ENCODE measurements at places on chromosomes 6 and 20.
A peak's percentile ranks its signal among the peaks of the same experiment; 100 is the strongest.

GRCh38 chr6:11317885-11318771 lies 85.7 kb upstream of the NEDD9 start:
- peak; percentile 90 for DNase-seq

GRCh38 chr20:48284315-48284714 lies 499.0 kb upstream of the SULF2 start:
- no peak for DNase-seq

DNA sequence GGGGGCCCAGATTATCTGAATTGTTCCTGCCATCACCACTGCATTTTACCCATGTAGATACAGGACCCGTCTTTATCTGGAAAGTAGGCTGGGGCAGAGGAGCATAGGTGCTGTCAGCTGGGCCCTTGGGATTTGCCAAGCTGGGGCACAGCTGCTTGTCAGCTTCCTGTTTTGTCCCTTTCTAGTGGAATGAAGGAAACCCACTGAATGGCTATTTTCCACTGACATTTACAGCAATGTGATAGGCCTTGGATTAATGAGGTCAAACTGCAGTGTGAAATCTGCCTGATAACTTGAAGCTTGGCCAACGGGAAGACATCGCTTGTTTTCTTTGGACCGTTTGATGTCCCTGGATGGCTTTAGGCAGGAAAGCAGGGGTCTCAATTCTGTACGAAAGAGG lies 6.7 kb downstream of the PPP1R16B start:
- no peak for DNase-seq

- peak; percentile 42 for DNase-seq
Observed at GRCh38 chr6:39945626-39946025, 11.4 kb upstream of the MOCS1 start.

DNA sequence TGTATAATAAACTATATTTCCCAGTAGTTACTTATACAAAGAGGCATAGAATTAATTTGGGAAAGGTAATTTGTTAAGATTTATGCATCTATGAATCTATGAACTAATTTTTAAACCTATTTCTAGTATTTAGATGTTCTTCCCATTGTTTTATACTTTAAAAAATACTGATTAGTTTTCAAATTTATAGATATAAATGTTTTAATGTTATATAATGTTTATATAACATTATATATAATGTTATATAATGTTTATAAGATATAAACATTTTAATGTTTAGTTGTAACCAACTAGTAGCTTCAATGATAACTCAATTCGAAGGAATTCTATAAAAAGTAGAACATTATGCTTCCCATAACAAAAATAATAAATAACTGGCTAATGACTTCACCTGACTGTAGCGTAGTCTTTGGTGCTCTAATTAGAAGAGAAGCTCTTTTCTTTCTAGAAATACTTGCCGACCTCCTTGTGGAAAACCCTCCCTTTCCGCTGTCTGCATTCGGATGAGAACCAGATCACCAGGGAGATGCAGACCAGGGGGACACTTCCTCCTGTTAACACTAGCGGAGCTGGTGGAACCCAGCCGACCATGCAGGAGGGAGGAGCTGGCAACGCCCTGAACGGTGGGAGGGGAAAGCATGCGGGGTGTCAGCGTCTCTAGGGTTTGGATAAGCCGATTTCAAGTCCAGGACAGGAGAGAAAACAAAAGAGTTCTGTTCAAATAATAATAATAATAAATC lies 158.4 kb downstream of the OR2B2 start:
- peak; percentile 81 for DNase-seq

DNA sequence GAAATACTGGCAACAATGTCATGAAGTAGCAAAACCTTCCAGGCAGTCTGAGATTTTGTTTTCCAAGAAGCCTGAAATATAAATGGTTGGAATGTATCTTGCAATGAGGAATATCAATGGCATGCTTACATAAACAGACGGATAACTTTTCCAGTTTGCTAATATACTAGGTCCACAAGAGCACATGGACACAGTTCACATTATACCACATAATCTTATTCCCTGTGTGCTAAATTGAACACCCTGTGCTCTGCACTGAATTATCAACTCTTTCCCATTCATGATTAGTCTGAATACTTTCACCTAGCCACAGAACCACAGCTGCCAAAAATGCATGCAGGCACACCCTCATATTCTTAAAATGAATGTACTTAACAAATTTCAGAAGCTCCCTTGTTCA lies 274.3 kb downstream of the COL12A1 start:
- DNase-seq: no peak

GRCh38 chr6:169895926-169896761 lies 144.7 kb downstream of the ERMARD start:
- DNase-seq: no peak

DNA sequence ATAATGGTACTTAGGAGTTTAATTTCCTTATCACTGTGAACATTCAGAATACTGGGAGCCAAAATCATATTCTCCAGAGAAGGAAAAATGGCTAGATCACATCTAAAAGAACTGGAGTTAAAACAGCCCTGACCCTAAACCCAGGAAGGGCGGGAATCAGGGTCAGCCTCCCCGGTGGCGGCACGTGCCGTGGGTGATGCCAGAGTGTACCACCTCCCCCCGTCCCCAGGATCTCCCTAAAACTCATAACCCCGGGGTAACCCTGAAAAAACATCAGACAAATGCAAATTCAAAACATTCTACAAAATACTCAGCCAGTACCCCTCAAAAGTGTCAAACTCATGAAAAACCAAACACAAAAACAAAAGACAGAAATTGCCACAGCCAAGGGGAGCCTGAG lies 148.3 kb downstream of the DLL1 start:
- DNase-seq: no peak

DNA sequence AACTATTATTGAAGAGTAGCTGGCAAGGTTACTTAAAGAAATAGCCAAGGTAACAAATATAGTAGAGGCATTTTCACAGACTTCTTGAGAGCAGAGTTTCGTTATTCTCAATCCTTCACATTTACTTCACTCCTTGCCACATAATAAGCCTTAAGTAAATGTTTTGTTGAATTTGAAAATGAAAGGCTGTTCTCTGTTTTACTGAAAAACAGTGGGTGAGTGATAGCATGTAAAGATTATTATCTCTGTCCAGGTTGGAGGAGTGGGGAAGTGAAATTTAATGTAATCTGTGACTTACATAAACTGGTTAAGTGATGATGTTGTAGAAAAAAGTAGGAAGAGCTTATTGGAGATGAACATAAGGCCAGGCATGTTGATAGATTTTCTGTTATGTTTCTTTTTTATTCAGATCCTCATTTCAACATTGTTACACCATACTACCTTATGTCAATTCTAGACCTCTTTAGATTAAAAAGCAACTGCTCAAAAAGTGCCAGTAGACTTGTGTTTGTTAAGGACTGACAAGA lies 55.0 kb downstream of the QKI start:
- no peak for DNase-seq

DNA sequence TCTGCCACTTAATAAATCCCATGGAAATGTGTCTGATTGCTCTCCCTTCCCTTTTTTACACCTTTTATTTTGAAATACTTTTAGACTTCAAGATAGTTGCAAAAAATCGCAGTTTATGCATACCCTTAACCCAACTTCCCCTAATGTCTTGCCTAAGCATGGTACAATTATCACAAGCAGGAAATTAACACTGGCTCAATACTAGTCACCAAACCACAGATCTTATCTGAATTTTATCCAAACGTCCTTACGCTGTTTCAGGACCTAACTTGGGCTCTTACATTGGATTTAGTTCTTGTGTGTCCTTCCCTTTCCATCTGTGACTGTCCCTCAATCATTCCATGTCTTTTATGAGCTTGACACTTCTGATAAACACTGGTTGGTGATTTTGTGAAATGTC lies 146.3 kb downstream of the ZNF217 start:
- no peak for DNase-seq

DNA sequence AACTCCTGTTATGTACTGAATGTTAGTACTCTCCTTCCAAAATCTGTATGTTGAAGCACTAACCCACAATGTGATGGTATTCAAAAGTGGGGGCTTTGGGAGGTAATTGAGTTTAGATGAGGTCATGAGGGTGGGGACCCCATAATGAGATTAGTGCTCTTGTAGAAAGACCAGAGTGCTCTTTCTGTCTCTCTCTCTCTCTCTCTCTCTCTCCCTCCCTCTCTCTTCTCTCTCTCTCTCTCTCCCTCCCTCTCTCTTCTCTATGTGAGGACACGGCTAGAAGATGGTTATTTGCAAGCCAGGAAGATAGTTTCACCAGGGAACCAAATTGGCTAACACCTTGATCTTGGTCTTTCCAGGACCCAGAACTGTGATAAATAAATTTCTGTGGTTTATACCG lies 107.4 kb downstream of the TBX18 start:
- DNase-seq: no peak

Data from RWPE1 (cell line).